Activated CD4-positive, CD25-positive, alpha-beta regulatory T cell (primary cell): ENCODE measurements at places on chromosomes 2 and 18.

DNA sequence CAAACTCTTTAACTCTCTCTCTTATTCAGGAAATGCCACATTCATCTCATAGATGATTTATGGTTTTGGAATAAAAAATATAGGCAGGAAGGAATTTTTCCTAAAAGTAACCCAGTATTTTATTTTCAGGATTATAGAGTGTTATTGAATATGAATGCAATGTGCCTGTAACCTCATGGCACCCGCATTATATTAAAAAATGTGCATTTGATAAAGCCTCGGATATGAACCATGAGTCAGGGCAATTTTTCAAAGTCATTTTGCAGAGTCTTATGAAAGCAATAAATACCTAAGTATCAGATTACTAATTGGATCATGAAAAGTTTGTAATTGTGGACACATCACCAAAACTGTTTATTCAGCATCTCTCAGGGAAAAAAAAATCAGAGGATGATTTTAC lies 573.8 kb downstream of the TSN start:
- DNase-seq: no peak

GRCh38 chr2:129443865-129444739 lies 535.4 kb upstream of the RAB6C start:
- DNase-seq: no peak

DNA sequence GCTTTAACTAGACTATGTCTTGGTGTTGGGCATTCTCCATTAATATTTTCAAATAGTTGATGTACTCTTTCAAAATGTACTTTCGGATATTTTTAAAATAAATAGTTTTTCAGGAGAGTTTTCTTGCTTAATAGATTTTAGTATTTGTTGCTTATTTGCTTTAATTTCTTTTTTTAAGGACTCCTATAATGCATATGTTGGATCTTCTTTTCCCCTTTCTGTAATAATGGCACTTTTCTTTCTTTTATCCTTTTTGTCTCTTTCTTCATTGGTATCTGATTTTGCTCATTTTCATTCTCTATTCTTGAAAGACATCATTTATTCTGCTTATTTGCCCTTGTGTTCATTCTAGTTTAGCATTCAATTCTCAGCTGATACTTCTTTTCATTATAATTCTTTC lies 791.6 kb downstream of the GALR1 start:
- DNase-seq: no peak

- DNase-seq: no peak
These were observed 856.4 kb downstream of the RNF144A start for GRCh38 chr2:7773362-7774360.

- no peak for DNase-seq
These were observed 13.3 kb upstream of the RAB17 start for GRCh38 chr2:237603718-237604362.

DNA sequence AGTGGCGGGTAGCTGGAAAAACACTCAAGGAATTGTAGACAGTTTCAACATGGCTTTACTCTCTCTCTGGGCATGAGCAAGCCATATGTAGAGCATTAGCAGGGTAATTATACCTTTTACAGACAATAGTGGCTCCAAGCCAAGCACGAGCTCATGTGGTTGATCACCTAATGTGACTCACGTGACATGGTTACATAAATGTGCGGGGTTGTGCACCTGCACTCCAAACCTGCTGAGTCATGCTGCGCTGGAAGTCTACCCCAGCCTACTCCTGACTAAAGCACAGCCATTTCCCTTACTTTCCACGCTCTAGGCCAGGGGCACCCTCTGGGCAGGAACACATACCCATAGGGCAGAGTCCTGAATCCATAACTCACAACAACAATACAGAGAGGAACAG lies 232.8 kb downstream of the MBD5 start:
- no peak for DNase-seq

DNA sequence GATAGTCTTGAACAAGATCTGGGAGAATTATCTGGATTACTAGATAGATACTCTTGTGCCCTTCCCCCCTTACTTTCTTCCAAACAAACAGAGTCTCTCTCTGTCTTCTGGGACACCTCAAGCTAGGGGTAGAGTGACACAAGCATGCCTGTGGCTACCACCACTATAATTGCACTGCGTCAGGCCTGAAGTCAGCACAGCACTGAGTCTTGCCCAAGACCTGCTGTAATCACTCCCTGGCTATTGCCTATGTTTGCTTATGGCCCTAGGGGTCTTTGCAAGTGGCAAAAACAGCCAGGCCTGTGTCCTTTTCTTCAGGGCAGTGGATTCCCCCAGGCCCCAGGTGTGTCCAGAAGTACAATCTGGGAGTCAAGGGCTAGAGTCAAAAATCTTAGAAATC lies 106.6 kb downstream of the SLC5A7 start:
- DNase-seq: no peak

DNA sequence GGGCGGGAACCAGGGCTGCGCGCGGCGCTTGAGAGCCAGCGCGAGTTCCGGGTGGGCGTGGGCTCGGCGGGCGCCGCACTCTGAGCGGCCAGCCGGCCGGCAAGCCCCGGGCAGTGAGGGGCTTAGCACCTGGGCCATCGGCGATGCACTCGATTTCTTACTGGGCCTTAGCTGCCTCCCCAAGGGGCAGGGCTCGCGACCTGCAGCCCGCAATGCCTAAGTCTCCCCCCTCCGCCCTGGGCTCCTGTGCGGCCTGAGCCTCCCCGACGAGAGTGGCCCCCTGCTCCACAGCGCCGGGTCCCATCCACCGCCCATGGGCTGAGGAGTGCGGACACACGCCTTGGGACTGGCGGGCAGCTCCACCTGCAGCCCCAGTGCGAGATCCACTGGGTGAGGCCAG lies 36.5 kb upstream of the MAP2 start:
- DNase-seq: no peak

DNA sequence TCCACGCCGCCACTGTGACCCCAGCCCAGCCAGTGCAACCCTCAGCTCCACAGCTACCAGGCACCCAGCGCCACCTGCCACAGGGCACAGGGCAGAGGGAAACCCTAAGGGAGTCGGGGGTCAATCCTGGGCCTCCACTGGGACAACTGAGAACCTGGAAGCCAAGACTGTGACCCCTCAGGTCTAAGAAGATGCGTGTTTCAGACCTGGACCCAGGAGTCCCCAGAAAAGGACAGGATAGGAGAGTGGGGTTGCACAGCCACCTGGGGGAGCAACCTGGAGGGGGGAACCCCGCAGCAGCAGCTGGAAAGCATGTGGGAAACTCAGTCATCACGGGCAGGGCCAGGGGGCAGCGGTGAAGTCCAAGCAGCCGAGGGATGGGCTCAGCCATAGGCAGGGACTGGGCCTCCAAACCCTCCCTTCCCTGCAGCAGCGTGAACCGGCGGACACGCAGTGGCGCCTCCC lies 4.1 kb downstream of the ESPNL start:
- DNase-seq: no peak

DNA sequence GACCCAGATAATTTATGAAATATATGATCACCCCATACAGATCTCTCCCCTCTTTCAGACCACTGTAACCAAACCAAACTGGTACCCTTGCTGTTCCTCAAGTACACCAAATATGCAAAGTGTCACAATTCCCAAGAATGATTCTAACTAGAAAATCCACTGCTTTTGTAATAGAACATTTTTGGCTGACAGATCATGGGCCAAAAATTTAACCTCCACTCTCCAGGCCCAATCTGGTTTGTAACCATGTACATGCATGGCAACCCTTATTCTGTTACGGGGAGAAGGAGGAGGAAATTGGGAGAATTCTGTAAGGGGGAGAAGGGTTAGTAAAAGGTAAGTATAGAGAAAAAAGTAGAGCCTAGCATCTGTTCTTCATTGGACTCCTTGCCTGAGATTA lies 62.0 kb downstream of the IKZF2 start:
- DNase-seq: no peak

DNA sequence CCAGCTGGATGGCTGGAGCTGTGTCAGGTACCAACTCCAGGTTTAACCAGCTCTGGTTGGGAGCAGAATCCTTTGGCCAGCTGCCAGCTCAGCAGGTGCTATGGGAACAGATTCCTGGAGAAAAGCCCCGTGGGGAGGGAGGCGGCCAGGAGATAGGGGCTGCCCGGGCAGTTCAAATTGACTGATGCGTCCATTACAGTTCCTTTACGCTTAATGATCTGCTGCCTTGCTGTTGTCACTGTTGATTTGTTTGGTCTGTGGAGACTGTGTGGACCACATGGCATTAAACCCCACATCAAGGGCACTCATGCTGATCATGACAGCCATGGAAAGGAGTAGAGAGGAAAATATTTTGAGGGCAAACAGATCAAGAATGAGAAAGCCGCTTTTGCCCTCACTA lies 200.0 kb downstream of the TSN start:
- no peak for DNase-seq

DNA sequence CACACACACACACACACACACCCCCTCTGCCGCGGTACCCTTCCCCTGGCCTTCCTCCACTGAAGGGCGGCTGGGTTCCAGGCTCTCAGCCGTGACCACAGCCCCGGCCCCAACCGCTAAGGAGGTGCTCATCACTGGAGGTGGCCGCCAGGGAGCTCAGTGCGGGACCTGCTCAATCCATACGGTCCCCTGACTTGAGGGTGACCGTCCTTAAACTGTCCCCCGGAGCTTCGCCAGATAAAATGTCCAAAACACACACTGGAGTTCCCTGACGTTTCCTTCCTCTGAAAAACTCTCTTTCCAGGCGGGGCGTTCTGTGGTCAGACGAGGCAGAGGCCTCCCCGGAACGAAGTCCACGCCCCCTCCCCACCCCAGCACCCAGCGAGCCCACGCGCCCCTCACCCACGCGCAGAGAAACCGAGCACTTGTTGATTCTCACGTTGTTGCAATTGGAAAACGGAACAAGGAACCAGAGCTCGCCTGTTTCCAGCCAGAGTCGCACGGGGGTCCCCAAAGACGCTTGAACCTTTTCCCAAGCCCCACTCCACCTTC lies 1.4 kb downstream of the MBP start:
- no peak for DNase-seq

DNA sequence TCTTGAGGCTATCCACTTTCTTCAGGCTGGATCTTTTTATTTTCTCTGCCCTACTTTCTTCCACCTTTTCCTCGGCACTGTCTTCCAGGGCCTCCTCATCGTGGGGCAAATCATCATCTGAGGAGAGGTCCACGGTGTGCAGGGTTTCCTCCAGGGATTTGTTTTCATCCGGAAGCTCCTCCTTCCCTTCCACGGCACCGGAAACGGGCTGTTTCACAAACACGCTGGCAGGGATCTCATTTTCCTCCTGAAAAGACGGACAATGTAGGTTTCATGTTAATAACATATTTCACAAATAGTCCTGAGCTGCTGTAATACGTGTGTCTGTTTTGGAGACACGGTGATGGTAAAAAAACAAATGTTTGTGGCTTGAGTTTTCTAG lies 10.4 kb downstream of the CAVIN2 start:
- DNase-seq: no peak

- DNase-seq: peak; percentile 11
These were observed 25.0 kb upstream of the RAPGEF4 start for GRCh38 chr2:172710584-172711047.

DNA sequence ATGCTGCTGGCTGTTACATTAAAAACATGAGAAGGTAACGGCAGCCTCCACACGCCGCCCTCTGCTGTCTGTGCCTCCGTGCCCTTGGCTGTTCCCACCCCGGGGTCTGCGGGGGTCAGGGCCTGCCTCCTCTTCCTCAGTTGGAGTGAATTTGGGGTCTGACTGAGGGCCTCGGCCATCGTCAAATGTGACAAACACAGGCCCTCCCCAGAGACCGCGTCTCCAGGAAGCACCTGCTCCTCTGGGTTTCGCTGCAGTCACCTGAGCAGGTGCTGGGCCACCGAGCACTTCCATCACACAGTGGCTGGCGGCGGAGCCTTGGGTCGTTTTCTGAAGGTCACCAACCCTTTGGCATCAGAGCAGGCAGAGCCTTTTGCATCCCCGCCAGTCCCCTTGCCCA lies 70.9 kb downstream of the NFATC1 start:
- DNase-seq: no peak

DNA sequence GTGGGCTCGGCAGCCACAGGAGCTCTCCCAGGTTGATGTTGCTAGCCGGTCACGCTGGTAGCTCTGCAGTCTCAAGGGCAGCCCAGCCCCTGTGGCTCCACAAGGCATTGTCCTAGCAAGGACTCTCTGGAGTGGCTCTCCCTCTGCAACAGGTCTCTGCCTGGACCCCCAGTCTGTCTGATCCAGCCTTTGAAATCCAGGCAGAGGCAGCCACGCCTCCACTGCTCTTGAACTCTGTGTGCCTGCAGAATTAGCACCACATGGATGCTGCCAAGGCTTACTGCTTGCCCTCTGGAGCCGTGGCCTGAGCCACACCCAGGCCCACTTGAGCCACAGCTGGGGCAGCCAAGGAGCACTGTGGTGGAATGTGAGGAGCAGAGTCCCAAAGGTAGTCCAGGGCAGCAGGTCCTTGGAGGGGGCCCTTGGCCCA lies 43.0 kb upstream of the FAHD2A start:
- DNase-seq: no peak

GRCh38 chr2:5617358-5617757 lies 74.8 kb upstream of the SOX11 start:
- no peak for DNase-seq

- DNase-seq: no peak
These were observed 18.4 kb upstream of the YES1 start for GRCh38 chr18:830315-830901.

DNA sequence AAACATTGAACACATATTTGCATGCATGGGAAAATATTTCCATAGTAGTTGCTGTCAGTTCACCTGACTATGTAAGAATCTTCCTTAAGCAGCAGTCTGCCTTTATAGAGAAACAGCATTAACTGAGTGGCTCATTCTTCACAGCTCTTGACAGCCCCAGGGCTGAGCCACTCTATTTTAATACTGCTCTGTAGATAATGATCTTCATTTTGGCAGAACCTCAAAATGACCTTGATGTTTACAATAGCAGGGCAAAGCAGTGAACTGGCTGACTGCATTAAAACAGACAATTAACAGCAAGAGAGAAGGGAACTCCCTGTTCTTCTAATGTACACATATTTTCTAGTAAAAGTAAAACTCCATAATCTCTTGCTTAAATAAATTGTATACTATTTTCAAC lies 580.6 kb upstream of the SOX11 start:
- no peak for DNase-seq

- no peak for DNase-seq
These were observed 28.8 kb downstream of the GMCL1 start for GRCh38 chr2:69858261-69858660.

DNA sequence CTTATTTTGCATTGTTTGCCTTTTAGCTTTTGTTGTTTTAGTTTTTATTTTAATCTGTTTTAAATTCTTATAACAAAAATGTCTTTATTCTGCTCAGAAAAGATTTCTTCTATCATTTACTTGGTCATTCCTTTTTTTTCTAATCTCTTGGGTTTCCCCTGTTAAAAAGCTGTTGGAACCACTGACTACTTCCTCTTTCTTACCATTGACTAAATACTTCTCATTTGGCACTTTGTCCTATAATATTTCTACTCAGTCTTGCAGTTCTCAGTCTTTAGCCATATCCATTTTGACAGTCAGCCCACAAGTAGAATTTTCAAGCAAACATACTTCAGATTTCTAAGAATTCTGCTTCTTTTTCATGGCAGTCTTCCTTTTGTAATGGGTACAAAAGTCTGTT lies 567.2 kb downstream of the SATB2 start:
- DNase-seq: no peak
